ENCODE measurements at places on chromosomes 13 and 19. TPM values are rescaled to one million over a fixed set of nuclear protein-coding genes. Genes with fewer than 3 reads are reported as not detected.

CEACAM21 gene
- not detected for total RNA-seq

PRR20C gene
- not detected for total RNA-seq

PSG1 gene
- total RNA-seq, result not detected

PLPP2 gene
- 18.5 TPM for total RNA-seq

ZNF468 gene
- 37.5 TPM for total RNA-seq

GRCh38 chr19:32020538-32020937, 324.9 kb upstream of the ZNF507 start:
- no peaks in the 10 kb centered on the region for H3K27me3 ChIP-seq
- no peaks in the 10 kb centered on the region for H3K36me3 ChIP-seq
- no peak overlapping the region for H3K4me3 ChIP-seq
- no peak overlapping the region for H3K27ac ChIP-seq
- no peak for DNase-seq

GRCh38 chr13:42654722-42655121, 80.8 kb downstream of the TNFSF11 start:
- H3K36me3 ChIP-seq, result no peaks in the 10 kb centered on the region
- no peak for DNase-seq
- no peak overlapping the region for H3K27ac ChIP-seq
- no peak overlapping the region for H3K4me3 ChIP-seq
- peaks cover 22% of the 10 kb centered on the region for H3K4me1 ChIP-seq
- no peaks in the 10 kb centered on the region for H3K27me3 ChIP-seq

DNA sequence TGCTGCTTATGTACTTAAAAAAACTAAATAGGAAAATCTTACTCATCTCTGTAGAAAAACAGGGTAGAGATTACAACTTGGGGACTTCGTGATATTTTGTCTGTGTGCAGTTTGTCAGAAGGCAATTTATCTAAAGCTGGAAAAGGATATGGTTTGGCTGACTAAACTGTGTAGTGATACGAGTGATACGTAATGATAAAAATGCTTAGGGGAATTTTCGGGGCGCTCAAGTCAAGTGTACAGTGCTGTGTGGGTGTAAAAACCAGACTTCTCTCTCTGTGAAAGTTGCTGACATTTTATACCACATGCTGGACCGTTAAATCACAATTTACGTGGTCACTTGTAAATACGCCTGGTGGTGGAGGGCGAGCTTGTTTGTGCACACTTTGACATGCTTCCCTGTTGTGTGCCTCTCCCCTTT, 221.7 kb downstream of the KCNRG start:
- DNase-seq, result no peak
- H3K4me3 ChIP-seq, result no peak overlapping the region
- peaks cover 7% of the 10 kb centered on the region for H3K4me1 ChIP-seq

GRCh38 chr19:41407271-41407670, 9.7 kb downstream of the BCKDHA start:
- no peak for DNase-seq
- H3K27ac ChIP-seq, result no peak overlapping the region
- H3K4me3 ChIP-seq, result no peak overlapping the region
- H3K36me3 ChIP-seq, result no peaks in the 10 kb centered on the region
- no peaks in the 10 kb centered on the region for H3K4me1 ChIP-seq
- no peaks in the 10 kb centered on the region for H3K27me3 ChIP-seq

GRCh38 chr19:53545271-53546065, 7.5 kb downstream of the ZNF331 start:
- H3K4me1 ChIP-seq, result peaks cover 14% of the 10 kb centered on the region
- DNase-seq, result peak; percentile 80
- peaks cover 14% of the 10 kb centered on the region for H3K36me3 ChIP-seq
- H3K27me3 ChIP-seq, result no peaks in the 10 kb centered on the region

DNA sequence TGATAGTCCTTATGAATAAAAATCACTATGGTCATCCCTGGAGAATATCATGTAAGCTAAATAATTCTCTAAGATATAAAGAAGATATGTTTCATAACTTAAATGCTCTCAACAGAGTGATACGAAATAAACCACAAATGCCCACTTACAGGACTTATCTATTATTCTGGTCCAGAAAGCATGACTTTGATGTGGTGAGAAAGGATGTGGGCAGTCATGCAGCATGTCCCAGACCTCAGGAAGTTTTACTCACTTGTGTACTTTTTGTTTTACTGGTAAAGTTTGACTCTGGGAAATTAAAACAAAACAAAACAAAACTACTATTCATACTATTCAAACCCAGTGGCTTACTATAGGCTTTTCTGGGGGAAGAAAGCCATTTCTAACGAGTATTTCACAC, 483.2 kb upstream of the SLITRK6 start:
- H3K4me1 ChIP-seq, result no peaks in the 10 kb centered on the region
- DNase-seq, result no peak
- H3K27me3 ChIP-seq, result no peaks in the 10 kb centered on the region
- H3K36me3 ChIP-seq, result no peaks in the 10 kb centered on the region
- no peak overlapping the region for H3K27ac ChIP-seq

- no peaks in the 10 kb centered on the region for H3K4me1 ChIP-seq
- no peaks in the 10 kb centered on the region for H3K36me3 ChIP-seq
- no peaks in the 10 kb centered on the region for H3K27me3 ChIP-seq
- H3K4me3 ChIP-seq, result no peak overlapping the region
- no peak overlapping the region for H3K27ac ChIP-seq
These were observed 138.9 kb downstream of the OLFM4 start for GRCh38 chr13:53167561-53167960.
